NT2/D1 (cell line): ENCODE measurements at places on chromosomes 12 and 14.

GRCh38 chr14:102827716-102828115 lies 50.5 kb downstream of the TRAF3 start:
- DNase-seq: no peak

DNA sequence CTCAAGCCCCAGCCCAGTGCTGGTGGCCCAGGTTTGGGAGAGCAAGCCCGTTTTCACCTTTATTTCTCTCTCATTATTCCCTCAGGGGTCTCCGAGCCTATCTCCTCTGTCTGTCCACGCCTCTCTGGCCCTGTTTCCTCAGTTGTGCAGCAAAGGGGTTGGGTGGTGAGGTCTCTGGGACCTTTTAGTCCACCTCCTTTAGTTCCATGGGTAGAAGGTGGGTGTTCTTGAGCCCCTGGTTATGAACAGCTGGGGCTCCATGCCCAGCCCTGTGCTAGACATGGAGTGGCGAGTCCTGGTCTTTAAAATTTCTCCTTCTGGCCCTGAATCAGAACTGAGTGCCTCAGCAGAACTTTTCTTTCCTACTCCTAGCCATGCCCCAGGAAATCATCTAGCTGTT lies 1.3 kb upstream of the NGB start:
- no peak for DNase-seq

DNA sequence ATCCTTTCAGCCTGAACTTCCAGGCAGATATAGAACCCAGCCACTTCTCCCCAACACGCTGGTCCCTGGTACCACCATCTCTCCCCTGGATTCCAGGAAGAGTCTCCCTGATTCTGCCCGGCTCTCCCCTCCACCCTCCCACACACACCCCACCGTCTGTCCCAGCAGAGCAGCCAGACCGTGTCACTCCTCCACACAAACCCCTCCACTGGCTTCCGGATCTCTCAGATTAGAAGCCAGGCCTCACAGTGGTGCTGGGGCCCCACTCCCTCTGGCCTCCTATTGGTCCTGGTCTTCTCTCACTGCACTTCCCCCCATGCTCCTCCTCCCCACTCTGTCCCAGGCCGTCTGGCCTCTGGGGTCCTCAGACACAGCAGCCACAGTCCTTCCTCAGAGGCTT lies 52.4 kb upstream of the CDKN3 start:
- no peak for DNase-seq

DNA sequence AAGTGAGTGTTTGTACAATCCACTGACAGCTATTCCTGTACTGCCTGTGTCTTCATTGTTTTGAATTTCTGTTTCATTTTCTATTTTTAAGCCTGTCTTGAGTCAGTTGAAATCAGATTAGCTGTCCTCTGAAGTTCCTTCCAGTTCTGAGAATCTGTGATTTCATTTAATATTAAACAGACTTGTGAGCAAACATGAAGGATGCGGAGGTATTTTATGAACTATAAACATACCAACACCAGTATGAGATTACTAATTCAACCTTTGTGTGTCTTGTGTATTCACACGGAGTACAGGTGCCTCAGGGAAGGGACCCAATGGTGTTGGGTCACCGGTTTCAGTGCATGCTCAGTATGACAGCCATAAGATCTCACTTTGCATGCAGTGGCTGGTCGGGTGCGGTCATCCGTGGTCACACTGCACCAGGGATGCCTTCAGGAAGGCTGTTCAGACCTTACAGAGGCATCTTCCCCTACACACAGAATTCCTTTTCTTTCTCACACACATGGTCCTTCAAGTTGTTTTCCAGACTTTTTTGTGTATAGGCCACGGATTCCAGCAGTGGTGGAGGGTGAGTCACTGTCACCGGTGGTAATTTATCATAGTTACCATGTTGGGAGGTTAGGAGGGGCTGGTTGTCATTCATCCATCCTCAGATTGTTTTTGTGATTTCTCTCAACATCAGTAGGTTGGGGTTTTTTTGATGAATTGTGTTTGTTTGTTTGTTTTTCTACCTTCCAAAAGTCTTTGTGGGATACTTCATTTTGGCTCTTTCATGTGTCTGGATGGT lies 103.0 kb upstream of the SFSWAP start:
- DNase-seq: no peak

DNA sequence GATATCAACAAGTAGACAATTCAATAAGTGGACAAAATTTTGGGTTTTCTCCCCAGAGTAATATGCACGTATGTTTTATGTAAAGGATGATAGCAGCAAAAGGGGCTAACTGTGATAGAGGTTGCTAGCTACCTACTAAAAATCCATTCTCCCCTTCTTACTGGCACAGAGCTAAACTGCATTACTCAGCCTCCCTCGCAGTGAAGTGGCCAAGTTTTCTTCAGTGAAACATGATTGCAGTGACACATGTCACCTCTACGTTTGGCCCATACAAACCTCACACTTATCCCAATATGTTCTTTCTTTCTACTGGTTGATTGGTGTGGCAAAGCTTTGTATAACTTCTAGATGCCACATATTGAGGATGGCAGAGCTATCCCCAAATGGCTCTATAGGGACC lies 34.3 kb downstream of the GPR65 start:
- DNase-seq: no peak

DNA sequence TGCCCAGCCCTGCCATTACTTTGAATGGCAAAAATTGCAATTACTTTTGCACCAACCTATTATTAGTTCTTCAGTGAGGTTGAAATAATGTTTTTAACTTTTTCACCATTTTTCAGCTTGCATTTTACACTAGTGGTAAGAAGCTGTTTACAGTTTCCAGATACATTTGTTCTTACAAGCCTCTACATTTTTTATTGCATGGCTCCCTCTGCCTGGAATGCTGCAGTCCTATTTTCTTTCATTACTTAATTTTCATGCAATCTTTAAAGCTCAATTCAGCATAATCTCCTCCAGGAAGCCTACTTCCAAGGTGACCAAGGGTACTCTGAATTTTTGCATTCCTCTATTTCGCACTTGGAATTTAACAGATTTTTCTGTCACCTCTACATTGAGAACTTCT lies 33.4 kb downstream of the CCER1 start:
- DNase-seq: no peak

DNA sequence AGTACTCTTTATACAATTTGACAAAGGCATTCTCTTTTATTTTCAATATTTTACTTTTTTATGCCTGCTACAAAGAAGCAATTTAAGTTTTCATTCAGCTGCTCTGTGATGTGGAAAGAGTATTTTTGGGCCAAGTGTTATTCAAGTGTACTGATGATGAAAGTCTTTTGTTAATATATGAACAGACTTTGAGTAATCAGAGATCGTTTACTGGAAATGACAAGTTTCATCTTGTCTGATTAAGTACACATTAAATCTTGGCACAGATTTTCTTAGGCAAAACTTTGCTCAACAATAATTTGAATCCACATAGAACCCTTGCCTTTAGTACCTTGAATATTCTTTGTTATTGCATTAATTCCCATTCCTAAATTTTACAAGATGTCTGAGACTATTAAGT lies 13.3 kb upstream of the PZP start:
- no peak for DNase-seq

DNA sequence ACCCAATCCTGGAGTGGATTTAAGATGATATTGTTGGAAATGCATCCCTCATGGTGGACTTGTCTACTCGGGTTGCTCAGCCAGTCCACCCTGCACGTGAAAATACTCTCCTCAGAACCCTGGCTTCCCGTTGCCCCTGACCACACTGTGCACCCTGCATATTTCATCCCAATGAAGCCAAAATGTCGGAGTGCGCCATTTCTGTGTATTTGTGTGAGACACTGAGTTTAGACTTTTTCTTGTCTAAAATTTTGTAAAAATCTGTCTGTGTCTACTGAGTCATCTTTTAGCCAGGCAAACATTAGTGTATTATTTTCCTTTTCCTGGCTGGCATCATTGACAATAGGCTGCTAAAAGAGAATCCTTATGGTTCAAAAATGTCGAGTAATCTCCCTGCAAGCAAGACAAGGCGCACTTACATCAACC lies 485 bp upstream of the PNMA1 start:
- DNase-seq: no peak

- no peak for DNase-seq
Observed at GRCh38 chr14:32818581-32818980, 120.1 kb upstream of the NPAS3 start.

DNA sequence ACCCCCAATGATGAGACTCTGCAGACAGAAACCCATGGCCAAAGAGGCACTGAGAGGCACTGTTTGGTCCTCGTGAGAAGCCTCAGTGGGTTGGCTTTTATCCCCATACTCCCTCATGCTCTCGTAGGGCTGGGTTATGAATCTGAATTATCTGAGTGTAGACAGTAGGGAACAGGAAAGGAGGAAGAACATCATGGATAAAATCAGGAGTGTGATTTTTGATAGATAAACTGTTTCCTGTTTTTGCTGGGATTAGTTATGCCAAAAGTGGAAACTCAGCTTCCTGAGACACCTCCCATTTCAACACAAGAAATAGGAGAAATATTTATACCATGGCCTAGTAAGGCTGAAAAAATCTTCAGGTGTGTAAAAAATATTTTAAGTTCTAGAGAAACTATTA lies 177.9 kb downstream of the PPM1H start:
- DNase-seq: no peak

DNA sequence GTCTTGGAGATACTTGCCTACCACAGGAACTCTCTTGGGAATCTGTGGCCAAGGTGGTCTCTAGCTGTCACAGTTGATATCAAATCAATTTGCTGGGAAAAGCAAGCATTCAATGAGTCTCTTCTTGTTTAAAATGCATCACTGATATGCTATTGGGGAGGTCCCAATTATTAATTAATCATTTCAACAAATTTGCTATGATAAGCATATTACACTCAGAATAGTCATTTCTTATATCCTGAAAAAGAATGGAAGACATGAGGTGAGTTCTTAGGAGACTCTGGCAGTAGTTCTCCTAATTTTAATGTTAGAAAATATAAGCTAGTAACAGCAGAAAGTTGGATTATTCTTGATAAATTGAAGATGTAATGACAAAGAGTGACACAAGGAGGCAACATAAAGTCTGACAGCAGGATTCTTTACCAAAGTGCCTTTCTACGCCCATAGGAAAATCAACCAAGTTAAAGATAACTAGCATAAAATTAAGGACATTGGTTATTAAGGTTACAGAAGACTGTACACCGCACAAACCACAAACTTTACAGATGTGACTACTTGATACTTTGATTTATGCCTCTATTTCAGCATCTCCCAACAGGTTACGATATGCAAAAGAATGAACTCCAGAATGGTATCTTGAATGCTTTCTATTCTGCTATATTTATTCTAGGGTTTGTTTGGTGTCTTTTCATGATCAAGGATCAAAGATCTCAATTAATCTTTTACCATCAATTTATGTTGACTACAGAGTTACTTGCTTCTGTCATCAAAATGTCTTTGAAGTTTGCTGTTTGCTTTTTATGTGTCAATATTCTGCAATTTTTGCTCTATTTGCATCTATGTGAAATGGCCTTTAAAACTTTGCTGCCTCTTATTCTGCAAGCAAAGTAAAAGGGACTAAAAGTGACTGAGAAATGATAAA lies 349.6 kb upstream of the CLEC14A start:
- no peak for DNase-seq

DNA sequence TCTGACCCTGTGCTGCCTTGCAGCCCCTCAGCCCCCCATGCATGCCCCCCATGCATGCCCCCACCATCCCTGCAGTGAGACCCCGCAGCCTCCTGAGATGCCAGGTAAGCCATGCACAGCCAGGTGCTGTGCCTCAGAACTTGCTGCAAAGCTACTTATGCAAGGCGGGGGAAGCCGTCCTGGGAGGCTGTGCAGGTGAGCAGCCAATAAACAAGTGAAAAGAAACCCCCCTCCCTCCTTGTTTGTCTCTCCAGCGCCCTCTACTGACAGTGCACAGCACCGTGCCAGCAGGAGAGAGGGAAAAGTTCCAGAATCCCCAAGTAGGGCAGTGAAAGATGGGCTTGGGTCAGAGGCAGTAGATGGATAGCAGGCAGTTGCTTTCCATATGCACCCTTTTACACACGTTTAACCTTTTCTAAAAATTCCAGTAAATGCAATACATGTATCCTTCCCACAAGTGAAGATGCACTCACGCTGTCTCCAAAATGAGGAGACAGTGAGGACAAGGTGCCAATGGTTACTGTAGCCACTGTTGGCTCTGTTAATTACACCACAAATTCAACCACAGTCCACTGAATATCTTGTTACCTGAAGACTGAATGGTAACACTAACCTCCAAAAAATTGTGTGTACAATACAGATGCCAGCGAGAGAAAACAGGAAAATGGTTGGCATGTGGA lies 18.0 kb downstream of the TNFAIP2 start:
- DNase-seq: no peak

DNA sequence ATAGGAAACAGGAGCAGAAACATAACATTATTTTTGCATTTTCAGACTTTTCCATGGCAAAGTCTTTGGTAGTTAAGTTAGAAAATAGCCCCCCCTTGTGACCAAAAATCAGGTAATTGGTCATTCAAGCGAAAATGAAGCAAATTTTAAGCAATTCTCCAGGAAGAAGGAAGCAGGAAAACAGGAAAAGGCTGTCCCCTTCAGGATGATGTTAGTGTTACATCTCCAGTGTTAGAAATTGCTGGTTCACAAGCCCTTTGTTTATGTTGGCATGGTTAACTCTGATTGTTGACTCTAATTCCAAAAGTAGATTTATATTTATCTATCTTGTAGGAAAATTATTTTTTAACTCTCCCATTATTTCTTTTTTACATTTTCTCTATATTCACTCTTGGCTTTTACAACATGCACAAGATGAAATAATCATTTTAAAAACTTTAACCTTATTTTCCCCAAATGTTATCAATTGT lies 18.8 kb upstream of the GAS2L3 start:
- peak; percentile 78 for DNase-seq

- DNase-seq: no peak
Observed at GRCh38 chr12:114765960-114766691, 82.2 kb upstream of the TBX3 start.

DNA sequence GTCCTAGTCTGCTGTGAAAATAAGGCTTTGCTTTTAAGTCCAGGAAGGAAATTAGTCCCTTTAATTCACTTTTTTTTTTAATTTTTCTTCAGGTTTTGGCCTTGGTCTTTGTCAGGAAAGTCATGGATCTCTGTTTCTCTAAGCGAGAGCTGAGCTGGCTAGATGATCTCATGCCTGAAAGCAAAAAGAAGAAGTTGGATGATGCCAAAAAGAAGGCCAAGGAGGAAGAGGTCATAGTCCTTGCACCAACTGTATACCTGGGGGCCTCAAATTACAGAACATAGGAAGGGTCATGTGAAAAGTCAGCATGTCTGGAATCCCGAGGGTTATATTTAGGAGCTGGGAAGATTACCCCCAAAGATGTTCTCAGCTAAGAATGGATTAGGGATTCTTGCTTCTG lies 72.3 kb downstream of the SLC4A8 start:
- no peak for DNase-seq

- DNase-seq: no peak
Observed at GRCh38 chr12:28742791-28743190, 406.3 kb upstream of the FAR2 start.

- no peak for DNase-seq
Observed at GRCh38 chr12:63843254-63843720, 1.2 kb upstream of the SRGAP1 start.
